ENCODE measurements at places on chromosomes 13 and 19.
A peak's percentile ranks its signal among the peaks of the same experiment; 100 is the strongest.

DNA sequence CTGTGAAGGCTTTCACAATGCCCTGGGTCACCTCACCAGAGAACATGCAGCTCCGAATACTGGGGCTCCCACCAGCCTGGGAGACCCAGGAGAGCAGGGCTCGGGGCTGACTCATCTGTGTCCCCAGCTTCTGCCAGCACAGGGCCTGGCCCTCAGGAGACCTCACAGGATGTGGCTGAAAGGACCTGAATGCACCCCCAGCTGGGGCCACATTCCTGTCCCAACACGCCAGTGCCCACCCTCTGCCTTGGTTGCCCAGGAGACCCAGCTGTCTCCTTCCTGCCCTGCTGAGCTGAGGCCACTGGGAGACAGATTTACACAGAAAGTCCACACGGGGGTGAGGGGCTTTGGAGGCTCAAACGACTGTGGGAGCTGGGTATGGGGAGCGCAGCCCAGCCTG is 11.9 kb downstream of the BCAT2 start:
- DNase-seq = no peak

DNA sequence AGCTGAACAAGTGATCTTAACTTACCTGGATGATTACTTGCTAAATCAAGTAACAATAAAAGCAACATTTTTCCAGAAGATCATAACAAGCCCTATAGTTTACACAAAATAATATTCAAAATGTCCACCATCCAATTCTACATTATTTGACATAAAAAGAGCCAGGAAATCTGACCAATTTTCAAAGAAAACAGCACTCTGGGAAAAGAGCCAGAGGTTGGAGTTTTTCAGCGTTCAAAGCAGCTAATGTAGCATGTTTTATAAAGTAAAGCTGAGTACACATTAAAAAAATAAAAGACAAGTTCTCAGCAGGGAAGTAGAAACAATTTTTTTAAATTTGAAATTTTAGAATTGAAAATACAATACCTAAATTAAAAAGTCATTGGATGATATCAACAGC is 62.6 kb downstream of the UFM1 start:
- DNase-seq = no peak

GRCh38 chr19:52646571-52647217 is 8.5 kb upstream of the ZNF83 start:
- DNase-seq = no peak

- peak; percentile 15 for DNase-seq
These were observed 43.7 kb upstream of the ADGRE5 start for GRCh38 chr19:14337510-14337909.

DNA sequence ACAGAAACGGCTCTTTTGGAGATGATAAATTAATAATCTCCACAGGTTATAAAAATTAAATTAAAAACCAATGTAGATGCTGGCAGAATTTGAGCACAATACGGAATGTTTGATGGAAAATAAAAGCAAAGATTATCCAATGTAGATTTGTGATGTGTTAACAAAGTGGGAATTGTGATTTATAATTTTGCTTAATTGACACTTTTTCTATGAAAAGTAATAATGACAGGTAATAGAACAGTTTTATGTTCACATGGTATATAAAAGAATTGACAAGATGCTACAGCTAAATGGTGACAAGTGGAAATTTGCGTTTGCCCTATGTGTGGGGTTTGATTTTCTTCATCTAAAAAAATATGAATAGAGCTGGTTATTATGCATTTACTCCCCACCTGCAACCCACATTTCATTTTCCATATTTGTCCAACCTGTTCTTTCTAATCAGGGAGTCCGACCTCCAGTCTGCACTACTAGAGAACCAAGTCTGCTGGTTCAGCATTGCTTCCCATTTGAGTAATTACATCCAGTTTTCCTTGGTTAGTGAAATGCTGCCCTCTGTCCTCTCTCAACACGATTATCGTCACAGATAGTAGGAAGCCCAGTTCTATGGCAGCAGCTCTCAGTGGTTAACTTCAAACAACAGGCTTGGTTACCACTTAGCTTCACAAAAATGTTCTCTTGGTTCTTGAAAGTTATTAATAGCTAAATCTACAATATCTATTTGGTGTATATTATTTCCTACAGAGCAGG is 61.4 kb upstream of the SLITRK1 start:
- no peak for DNase-seq

GRCh38 chr19:58572026-58572817 is 913 bp downstream of the MZF1 start:
- DNase-seq = no peak

GRCh38 chr19:8397271-8397670 is 7.1 kb downstream of the RAB11B start:
- DNase-seq = no peak

DNA sequence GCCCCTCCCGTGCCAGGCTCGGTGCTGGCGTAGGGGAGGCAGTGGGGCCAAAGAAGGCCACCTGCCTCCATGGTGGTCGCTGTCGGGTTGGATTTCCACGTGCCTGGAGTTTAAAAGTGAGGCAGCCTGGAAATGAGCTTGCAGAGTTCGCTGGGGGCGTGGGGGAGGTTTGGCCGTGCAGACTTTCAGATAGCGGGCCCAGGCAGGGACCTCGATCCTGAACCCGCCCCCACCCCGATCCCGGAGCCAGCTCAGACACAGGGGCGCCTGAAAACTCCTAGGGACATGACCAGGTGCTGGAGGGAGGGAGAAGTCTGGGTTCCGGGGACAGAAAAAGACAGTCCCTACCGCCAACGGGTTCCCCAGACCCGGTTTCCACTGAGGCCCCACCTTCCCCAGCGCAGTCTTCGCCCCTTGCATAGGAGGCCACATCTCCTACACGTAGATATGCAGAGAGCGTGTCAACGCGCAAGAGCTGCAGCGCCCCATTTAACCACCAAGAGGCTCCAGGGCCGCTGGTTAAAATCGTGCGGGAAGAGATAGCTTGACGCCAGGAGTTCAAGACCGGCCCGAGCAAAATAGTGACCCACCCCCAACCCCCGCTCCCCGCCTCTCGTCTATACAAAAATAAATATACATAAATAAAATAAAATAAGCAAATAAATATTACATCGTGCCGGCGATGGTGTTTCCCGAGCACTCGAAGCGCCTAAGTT is 8.5 kb downstream of the CCDC8 start:
- no peak for DNase-seq

DNA sequence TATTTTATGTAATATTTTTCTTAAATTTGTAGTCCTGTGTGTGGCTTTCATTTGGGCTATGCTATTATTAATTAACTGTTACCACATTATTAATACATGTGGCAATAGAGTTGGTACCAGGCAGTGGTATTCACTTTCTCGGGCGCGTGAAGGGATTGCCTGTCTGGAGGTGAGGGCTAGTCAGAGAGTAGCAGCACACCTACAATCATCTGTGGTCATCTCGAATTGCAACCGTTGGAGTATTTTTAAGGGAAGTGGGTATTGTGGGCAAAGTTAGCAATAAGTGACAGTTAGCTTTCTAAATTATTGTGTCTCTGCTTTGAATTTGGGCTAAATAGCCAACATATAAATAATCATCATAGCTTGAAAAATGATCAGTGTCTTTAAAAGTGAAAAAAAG is 20.0 kb upstream of the GPR18 start:
- DNase-seq = no peak

DNA sequence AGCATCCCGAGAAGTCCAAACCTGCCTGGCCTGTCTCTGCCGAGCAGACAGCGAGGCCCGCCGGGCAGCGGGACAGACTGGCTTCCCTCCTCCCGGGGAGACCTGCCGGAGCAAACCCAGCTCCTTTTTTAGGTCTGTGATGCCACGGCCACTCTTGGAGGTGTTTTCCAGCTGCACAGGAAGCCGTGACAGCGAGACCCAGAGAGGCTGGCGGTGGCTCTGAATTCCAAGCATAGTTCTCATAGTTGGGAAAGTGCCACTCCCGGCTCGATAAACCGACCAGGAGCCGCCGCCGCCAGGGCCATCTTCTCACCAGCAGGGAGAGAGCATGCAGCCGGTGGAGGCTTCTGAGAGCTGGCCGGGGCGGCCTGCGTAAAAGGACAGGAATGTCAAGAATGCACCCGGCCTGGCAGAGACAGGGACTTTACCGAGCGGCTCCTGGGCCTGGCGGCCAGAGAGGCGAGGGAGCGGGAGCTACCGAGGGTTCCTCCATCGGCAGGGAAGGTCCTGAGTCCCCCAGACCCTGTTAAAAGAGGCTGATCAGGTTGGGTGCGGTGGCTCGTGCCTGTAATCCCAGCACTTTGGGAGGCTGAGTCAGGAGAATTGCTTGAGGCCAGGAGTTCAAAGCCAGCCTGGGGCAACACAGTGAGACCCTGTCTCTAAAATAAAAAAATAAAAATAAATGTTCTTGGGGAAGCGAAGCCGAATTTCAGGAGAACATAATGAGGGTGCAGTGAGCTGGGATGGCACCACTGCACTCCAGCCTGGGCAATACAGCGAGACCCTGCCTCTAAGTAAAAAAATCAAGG is 64.9 kb downstream of the GADD45B start:
- no peak for DNase-seq

DNA sequence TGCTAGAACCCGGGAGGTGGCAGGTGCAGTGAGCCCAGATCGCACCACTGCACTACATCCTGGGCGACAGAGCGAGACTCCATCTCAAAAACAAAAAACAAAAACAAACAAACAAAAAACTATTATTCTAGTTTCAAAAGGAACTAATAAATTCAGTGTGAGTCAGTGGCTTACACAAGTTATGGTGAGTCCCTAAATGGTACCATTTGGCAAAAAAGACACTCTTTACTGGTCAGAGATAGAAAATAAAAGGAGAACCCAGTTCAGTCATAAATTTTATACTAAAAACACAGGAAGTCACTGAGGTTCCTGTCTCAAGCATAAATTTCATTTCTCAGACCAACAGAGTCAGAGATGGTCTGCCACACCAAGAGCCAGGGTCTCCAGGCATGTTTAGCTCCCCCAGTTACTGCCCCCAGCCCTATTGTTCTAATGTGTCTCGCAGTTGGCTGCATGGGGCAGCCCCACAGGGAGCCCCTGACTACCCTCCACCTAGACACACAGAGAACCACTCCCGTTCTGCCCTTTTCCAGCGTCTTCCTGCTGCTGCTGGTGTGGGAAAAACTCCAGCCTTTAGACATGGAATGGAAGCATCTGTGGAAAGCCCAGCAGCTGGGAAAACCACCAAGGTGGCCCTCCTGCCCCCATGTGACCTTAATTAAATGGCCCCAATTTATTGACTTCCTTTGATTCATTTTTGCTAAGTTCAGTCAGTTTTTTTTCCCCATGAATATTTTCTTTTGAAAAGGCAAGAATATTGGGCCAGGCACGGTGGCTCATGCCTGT is 12.2 kb downstream of the THSD1 start:
- DNase-seq = no peak

DNA sequence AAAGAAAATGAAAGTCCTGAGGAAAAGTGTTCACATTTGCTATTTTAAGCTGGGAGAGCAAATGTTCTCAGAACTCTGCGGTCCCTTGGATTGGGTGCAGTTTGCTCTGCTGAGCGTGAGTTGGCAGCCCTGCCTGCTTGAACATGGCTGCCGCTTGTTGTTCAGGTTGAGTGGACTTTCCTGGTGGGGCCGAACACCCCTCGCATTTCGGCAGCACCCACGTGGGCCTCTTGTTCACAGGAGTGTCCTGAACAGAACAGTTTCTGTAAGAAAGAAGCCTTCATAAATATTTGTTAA is 10.8 kb upstream of the RNF113B start:
- no peak for DNase-seq

GRCh38 chr13:49183672-49184325 is 36.3 kb upstream of the MLNR start:
- DNase-seq = no peak

GRCh38 chr13:29106651-29107050 is 286.5 kb downstream of the MTUS2 start:
- no peak for DNase-seq

DNA sequence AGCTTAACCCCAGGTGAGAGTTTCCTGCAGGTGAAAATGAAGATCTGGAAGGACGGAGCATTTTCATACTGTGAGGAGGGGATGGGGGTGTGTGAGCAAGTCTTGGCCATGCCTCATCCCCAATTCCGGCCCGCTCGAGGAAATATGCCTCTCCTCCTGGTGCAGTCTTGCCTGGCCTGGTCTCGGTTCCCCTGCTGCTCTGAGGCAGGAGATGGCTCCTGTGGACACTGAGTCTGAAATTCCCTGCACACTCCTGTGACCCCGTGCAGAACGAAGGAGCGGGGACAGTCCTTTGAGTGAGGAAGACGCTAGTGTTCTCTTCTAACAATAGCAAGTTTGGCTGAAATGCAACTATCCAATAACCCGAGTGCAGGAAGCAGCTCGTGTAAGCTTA is 329 bp upstream of the ZNF439 start:
- no peak for DNase-seq

- no peak for DNase-seq
These were observed 5.0 kb upstream of the C13orf46 start for GRCh38 chr13:113978741-113979481.

DNA sequence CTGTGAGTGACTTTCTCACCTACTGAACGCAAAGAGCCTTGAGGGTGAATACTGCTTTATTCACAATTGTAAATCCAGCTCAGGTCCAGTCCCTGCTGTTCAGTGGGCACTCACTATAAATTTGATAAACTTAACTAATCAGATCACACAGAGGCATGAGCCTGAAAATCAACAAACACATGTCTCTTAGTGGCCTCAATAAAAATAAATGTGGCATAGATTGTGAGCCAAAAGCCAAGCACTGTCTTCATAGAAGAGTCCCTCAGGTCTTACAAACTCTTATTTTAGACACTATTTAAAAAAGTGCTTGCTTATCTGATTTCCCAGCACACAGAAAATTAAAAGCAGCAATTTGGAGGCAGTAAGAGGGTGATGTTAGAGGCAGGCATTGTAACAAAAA is 957.7 kb downstream of the SLITRK5 start:
- no peak for DNase-seq

GRCh38 chr13:42971691-42972347 is 20.2 kb downstream of the EPSTI1 start:
- DNase-seq = no peak

DNA sequence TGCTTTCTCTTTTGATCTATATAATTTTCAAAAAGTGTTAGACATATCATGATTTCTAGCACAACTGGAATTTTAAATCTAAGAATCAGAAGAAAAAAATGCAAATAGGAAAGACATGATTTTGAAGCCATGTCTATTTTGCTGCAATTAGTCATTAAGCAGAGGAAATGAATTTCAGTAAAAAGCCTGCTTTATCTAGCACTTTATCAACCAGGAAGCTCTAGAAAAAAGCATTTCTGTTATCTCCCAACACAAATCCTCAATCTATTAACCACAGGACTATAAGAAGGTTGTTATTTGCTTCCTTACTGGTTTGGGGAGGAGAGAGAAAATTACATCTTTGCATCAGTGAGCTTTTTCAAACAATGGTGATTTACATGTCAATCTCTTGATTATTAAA is 716.7 kb downstream of the DIAPH3 start:
- DNase-seq = no peak

Data from stimulated activated naive CD4-positive, alpha-beta T cell (primary cell).